Stimulated activated CD4-positive, alpha-beta T cell treated with anti-CD3 and anti-CD28 coated beads, Interleukin-1b, Interleukin-23, amount 100 ng/mL, for 4 hours (primary cell): ENCODE measurements at places on chromosomes 5 and 9.

DNA sequence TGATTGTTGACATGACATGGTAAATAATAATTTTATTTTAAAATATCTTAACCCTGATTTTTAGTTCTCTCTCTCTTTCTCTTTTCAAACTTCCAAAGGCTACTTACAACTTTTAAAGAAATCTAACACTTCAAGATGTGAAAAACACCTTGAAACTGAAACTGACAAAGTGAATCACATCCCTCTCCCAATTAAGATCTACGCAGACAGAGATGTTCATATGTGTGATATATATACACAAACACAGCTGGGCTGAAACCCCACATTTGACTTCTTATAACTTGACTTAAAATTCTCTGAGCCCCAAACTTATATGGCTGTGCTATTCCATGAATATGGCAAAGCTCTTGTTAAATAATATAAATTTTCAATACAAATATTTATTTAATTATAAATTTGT is 261.2 kb upstream of the PTPRD start:
- no peak for DNase-seq

GRCh38 chr9:131870156-131870555 is 130.3 kb upstream of the RAPGEF1 start:
- DNase-seq, result no peak

DNA sequence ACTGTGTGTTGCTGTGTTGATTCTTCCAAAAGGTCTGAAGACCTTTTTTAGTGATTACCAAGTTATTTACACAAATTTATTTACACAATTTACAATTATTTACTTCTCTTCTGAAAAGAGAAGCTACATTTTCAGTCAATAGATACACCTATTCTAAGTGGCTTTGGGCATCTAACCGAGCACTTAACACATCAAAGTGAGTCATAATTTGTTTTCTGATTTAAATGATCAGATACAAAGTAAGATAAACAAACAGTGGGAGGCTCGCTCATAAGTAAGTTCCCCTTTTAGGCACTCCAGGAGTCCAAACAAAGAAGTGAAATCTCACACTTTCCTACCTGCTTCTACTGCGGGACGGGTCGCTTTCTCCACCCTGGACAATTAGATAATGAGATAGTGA is 90.2 kb downstream of the APBA1 start:
- no peak for DNase-seq

- no peak for DNase-seq
Observed at GRCh38 chr5:7208938-7209337, 187.0 kb upstream of the ADCY2 start.

DNA sequence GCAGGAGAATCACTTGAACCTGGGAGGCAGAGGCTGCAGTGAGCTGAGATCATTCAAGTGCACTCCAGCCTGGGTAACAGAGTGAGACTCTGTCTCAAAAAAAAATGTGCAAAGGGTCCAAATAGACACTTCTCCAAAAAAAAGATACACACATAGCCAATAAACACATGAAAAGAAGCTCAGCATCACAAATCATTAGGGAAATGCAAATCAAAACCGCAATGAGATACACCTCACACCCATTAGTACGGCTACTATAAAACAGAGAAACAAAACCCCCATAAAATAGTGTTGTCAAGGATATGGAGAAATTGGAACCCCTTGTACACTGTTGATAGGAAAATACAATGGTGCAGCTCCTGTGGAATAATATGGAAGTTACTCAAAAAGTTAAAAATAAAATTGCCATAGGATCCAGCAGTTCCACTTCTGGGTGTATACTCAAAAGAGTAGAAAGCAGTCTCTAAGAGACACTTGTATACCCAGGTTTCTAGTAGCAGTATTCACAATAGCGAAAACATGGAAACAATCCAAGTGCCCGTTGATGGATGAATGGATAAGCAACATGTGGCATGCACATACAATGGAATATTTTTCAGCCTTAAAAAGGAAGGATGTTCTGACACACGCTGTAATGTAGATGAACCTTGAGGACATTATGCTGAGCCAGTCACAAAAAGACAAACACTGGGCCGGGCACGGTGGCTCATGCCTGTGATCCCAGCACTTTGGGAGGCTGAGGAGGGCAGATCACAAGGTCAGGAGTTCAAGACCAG is 57.2 kb upstream of the PPARGC1B start:
- DNase-seq, result no peak

- no peak for DNase-seq
Observed at GRCh38 chr5:161134956-161135355, 282.9 kb upstream of the ATP10B start.

- no peak for DNase-seq
Observed at GRCh38 chr5:125014202-125014601, 267.8 kb upstream of the ZNF608 start.

GRCh38 chr5:151569132-151570046 is 21.7 kb downstream of the FAT2 start:
- no peak for DNase-seq

DNA sequence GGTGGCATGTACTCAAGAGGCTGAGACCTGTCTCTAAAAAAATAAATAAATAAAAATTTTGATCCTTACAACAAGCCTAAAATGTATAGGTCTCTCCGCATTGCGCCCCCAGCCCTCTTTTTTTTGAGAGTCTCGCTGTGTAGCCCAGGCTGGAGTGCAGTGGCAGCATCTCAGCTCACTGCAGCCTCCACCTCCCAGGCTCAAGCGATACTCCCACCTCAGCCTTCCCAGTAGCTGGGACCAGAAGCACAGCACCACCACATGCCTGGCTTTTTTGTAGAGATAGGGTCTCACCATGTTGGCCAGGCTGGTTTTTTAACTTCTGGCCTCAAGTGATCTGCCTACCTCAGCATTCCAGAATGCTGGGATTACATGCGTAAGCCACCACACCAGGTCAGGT is 2.2 kb upstream of the GARIN3 start:
- no peak for DNase-seq

DNA sequence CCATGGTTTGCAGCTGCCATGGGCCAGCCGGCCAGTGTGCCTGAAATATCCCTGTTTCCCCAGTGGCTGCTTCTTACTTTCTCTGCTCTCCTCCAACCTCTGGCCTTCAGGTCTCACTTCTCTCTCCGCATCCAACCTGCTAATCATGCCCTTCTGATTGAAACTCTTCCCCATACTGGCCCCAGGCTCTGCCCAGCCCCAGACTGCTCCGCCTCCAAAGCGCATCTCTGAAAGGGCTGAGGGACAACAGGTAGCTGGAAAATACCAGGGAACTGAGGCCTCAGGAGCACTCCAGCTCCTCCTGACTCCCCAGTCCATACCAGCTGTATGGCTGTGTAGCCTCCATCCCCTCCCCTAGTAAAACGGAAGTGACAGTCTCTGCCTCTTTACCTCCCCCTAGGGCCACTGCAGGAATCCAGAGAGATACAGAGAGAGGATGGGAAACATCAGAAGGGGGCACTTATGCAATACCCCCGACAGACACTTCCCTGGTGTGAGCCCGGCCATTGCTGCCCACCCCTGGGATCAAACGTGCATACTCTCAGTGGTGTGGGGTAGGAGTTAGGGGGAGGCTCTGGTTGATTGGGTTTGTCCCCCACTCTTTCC is 34.2 kb downstream of the PAX5 start:
- DNase-seq, result no peak

- no peak for DNase-seq
Observed at GRCh38 chr9:93654351-93654961, 78.1 kb downstream of the PHF2 start.

- DNase-seq, result no peak
Observed at GRCh38 chr9:71644819-71645362, 123.4 kb downstream of the CEMIP2 start.

DNA sequence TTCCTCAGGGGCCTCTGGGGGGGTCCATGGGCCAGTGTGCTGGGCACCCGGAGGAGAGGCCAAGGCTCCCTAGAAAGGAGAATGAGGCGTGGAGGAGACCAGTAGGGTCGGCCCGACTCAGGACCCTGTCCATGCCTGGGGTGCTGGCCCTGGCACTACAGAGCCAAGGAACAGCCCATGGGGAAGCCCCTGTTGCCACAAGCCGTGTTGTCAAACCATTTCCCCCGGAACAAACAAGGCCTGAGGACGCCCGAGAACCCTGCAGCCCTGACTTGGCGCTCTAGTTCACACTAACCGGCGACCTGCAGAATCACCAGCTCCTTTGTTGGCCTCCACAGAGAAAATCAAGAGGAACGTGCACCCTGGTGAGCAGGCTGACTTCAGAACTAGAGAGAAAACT is 41.6 kb upstream of the SLC12A7 start:
- no peak for DNase-seq

GRCh38 chr9:120694559-120694958 is 19.7 kb downstream of the MEGF9 start:
- no peak for DNase-seq

GRCh38 chr9:79020276-79020675 is 551.5 kb upstream of the TLE4 start:
- no peak for DNase-seq

DNA sequence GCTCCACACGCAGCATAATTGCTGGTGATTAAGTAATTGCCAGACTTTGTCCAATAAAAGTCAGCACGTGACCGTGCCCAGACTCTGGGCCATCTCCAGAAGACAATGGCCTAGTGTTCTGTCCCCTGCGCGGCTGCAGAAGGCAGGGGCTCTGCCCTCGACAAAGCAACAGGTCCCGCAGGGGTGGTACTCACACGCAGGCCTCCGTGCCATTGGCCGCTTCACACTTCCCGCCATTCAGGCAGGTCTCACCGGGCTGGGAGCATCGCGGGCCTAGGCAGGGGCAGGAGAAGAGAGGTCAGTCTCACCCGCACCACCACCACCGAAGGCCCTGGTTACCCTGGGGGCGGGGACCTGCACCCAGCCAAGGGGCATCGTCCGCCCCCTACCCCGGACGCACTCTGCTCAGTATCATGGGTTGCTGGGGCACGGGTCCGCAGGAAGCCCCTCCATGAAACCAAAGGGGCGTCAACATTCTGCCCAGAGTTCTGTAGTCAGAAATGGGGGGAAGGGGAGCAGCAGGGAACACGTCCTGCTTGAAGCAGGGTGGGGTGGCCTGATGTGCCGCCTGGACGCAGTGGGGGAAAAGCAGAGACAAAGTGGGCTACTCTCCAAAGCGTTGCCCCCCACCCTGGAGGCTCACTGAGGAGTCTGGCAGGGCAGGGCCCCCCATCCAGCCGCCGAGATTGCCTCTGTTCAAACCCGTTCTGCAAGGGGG is 1.9 kb downstream of the NOTCH1 start:
- DNase-seq, result no peak

- no peak for DNase-seq
Observed at GRCh38 chr9:110129425-110129824, 78.5 kb downstream of the C9orf152 start.

- DNase-seq, result peak; percentile 3
Observed at GRCh38 chr5:39716532-39717028, 291.8 kb upstream of the DAB2 start.

GRCh38 chr9:136532799-136533774 is 12.8 kb downstream of the NOTCH1 start:
- DNase-seq, result no peak

DNA sequence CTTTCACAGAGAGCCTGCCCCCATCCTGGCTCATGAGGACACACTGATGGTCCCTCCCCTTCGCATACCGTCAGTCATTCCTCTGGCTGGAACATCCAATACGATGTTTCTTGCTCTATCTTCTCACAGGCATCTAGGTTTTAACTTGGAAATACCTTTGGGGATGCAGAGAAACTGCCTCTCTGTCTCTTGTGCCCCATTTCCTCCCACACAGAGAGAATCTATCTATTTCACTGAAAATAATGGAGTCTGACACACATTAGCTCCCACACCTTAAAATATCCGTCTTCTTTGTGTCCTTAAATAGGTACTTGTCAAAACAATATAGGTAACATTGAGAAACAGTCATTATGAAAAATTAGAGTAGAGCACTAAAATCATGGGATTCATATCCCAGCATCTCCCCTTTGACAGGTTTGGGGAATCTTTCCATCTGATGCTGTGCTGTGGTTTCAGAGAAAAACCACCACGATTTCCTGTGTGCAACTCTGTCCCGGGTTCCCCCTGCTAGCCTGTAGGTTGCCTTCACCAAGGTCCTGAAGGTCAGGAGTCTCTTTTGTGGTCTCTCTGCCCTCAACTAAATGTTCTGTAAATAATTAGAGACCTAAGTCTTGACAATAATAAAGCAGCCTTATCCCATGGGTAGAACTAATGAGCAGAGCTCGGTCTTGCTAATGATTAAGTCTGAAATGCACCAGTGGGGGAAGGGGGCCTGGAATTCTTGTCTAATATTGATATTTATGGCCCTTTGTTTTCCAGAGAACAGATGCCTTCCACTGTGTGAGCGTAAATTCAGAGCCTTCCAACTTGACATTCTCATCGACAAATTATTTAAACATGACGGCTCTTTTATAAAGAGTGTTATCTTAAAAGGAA is 371.0 kb downstream of the ICE1 start:
- DNase-seq, result no peak

DNA sequence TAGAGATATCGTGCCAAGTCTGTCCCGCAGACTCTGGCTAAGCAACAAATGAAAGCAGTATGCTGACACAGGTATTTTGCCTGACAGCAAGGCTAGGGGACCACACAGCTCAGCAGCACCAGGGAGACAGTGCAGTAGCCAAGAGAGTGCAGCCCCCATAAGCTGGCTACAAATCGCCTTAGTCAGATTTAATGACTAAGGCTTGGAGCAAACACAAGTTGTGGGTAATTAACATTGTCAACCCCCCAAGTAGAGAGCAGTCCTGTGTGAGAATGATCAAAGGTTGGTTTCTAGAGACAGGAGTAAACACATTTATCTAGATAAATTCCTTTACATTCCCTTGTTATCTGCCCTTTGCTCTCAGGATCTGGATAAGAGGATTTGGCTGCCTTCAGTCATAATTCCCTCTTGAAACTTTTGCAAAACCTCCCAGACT is 1434.5 kb upstream of the CDH6 start:
- DNase-seq, result no peak

- no peak for DNase-seq
Observed at GRCh38 chr5:107396351-107396690, 274.4 kb downstream of the EFNA5 start.

DNA sequence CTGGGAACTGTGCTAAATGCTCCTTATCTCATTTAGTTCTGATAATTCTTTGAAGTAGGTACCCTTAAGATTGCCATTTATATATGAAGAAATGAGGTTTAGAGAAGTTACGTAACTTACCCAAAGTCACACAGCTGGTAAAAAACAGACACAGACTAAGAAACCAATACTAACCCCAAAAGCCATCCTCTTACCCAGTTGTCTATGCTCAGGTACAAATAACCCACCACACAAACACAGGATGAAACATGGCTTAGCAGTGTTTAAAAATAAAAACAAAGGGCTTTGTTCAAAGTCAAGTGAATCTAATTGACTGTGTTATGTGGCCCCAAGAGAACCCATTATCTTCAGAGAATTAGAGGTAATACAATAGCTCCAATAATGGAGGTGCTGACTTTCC is 37.0 kb upstream of the IL7R start:
- DNase-seq, result no peak
